ENCODE measurements at places on chromosomes 4 and X.

GRCh38 chr4:113059449-113060182 is 10.2 kb downstream of the ANK2 start:
- DNase-seq = no peak

DNA sequence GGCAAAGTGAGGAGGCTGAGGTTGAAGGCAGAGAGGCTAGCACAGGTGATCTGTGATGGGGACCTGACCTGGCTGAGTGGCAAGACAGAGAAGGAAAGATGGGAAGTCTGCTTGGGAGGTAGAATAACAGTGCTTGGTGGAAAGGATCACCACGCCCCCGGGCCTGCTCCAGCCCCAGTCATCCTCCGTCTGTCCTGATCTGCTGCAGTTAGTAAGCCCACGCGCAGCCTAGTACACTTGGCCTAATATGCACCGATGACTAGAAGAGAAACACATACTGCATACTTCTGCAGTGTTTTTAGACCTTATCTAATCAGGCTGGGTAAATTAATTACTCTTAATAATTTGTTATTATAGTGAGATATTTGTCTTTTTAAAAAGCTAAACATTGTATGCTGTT is 103.7 kb upstream of the KLF3 start:
- DNase-seq = no peak

DNA sequence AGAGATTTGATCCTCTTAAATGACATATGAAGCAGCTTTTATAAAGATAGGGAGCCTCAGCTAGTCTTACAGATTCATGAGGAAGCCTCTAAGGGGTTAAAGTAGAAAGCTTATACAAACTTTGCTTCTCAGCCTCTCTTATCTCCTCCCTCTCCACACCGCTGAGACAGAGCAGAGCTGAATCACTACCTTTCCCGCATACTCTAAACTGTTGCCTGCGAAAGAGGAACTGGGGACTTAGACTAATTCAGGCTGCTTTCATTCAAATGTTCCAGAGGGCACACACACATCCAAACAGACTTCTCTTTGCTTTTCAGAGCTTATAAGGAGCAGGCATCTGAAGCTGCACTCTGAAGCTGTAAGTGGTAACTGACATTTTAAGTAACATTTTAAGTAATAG is at the start of gene SERTM2:
Gene SERTM2 (plus strand): TSS at position 169 of the 400 bp plus-strand sequence. CDS start 7,213 bp downstream, outside the sequence.
- no peak for DNase-seq

DNA sequence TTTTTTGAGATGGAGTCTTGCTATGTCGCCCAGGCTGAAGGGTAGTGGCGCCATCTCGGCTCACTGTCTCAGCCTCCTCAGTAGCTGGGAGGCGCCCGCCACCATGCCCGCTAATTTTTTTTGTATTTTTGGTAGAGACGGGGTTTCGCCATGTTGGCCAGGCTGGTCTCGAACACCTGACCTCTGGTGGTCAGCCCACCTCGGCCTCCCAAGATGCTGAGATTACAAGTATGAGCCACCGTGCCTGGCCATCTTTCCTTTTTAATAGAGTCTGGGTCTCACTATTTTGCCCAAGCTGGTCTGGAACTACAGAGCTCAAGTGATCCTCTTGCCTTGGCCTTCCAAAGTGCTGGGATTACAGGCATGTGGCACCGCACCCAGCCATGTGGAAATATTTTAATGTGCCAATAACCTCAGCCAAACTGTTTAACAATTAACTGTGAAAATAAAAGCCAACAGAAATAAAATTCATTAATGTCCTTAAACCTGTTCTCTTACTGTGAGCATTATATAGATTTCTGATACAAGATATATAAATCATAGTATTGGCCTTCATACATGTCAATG is 16.3 kb downstream of the PDS5A start:
- no peak for DNase-seq

- no peak for DNase-seq
These were observed 104.6 kb upstream of the KLF3 start for GRCh38 chr4:38559374-38559773.

GRCh38 chrX:40727581-40728252 is 7.6 kb downstream of the MED14 start:
- no peak for DNase-seq

GRCh38 chr4:23060776-23061175 is 368.0 kb downstream of the GBA3 start:
- no peak for DNase-seq

GRCh38 chrX:15441464-15441863 is 51.7 kb downstream of the PIR start:
- DNase-seq = no peak

DNA sequence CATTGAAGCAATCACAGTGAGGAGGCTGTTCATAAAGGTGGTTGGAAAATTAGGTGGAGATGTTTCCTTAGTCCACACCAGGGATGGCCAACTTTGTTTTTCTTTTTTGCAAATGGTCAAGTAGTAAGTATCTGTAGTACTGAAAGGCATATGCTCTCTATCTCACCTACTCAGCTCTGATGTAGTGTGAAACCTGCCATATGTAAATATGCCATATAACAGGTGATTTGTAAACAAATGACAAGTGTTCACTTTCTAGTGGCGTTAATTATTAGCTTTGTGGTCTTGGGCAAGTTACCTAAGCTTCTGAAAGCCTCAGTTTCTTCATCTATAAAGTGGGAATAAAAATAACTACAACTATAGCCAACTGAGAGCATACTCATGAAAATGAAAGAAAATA is 421.4 kb upstream of the LCORL start:
- no peak for DNase-seq

GRCh38 chrX:48035891-48036290 is 29.1 kb downstream of the SPACA5 start:
- DNase-seq = no peak

GRCh38 chrX:96183391-96183790 is 501.3 kb upstream of the DIAPH2 start:
- no peak for DNase-seq

GRCh38 chr4:54378461-54378860 is 149.4 kb downstream of the PDGFRA start:
- DNase-seq = no peak

- no peak for DNase-seq
These were observed 27.0 kb downstream of the DHX15 start for GRCh38 chr4:24557026-24558025.

GRCh38 chr4:52619591-52619931 is 39.5 kb downstream of the USP46 start:
- no peak for DNase-seq

DNA sequence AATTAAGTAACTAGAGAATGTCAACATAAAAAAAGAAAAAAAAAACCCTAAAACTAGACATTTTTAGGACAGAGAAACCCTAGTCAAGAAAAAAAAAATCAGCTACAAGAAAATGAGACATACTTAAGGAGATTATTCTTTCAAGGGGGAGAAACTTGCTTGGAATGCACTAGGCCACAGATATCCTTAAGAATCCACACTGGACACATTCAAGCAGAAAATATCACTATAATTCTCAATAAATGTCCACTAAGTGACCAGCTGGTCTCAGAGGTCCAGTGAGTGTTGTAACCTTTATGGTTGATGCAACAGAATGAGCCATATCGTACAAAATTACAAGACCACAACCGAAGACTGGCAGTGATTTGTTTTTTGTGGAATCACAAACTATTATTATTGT is 15.6 kb upstream of the IBSP start:
- DNase-seq = no peak

- no peak for DNase-seq
These were observed 155.5 kb downstream of the SLC7A11 start for GRCh38 chr4:138086611-138087041.
